Stimulated activated naive CD4-positive, alpha-beta T cell (primary cell): ENCODE measurements at places on chromosomes 3 and 15.

- no peak for DNase-seq
Measured at GRCh38 chr3:70853161-70853944, 540.9 kb upstream of the MDFIC2 start.

DNA sequence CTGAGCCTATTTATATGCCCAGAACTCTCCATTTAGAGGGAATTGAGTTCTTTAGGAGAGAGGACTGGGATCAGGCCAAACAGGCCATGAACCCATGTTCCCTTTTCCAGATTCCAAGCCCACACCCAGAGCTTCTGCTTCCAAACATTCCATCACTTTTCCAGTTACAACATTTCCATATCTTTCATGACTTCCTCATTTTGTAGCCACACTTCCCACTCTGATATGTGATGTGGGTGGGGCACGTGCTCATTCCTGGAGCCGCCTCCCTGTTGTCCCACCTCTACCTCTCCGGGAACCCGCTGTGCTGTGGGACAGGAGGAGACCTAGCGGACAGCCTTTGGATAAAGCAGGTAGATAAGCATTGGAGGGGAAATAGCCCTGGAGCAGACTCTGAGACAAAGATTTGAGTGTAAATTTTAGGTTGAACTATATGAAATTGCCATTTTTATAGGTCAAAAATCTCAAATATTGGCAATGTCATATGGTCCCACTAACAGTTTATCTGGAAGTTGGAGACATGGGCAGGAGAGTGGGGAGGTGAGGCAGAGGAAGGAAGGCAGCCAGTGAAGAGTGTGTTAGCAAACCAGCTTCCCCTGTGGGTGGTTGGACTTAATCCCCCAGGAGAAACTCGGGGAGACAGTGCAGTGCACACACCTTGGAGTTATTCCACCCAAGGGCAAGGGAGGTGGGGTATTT lies 31.8 kb downstream of the CYP8B1 start:
- DNase-seq: no peak

GRCh38 chr3:13217736-13218540 lies 144.7 kb upstream of the IQSEC1 start:
- no peak for DNase-seq

DNA sequence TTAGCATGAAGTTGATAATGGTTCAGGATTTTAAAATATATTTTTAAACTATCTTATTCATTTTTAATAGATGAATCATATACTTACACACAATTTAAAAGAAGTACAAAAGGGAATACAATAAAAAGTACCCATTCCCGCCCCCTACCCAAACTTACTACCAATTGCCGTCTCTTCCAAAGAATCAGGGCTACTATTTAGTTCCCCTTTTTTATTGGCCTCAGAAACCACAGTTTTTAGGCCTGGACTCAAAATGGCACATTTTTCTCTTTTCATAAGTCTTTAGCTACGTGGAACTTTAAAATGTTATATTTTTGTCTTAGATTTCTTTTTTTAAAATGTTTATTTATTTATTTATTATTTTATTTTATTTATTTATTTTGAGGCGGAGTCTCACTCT lies 18.0 kb downstream of the LRRK1 start:
- DNase-seq: no peak

DNA sequence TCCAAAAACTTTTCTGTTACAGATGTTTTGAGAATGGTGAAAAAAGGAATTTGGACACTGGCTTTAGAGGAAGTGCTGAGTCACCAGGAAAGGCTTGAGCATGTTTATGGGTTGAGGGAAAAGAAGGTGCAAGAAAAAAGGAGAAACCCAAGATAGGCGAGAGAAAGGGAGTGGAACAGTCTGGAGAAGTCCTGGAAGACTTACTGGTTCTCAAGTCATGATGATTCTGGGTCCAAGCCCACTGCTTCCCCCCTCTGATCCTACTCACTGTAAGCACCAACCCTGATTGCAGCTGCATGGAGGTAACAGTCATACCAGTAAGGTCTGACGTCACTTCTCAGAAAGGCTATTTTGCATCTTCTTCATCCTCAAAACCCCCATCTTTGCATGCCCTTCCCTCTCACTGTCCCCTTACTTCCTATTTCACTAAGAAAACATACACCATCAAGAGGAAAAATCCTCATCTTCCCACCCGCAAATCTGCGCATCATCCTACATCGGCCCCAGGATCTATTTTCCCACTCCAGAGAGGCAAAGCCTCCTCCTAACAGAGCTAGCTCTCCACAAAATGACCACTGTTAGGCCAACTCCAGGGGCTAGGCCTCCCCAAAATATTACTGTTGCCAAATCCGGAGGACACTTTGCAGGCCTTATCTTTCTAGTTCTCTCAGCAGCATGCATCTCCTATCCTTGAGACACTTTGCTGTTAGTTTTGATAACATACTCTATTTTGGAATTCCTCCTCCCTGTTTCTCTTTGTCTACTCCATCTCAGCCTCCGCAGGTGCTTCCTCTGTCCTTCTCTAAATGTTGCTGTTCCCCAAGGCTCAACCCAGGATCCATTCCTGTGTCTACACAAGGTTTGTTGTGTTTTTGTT lies 3.2 kb upstream of the ATP13A3 start:
- DNase-seq: no peak

GRCh38 chr3:59364496-59364895 lies 314.7 kb upstream of the CFAP20DC start:
- DNase-seq: no peak

DNA sequence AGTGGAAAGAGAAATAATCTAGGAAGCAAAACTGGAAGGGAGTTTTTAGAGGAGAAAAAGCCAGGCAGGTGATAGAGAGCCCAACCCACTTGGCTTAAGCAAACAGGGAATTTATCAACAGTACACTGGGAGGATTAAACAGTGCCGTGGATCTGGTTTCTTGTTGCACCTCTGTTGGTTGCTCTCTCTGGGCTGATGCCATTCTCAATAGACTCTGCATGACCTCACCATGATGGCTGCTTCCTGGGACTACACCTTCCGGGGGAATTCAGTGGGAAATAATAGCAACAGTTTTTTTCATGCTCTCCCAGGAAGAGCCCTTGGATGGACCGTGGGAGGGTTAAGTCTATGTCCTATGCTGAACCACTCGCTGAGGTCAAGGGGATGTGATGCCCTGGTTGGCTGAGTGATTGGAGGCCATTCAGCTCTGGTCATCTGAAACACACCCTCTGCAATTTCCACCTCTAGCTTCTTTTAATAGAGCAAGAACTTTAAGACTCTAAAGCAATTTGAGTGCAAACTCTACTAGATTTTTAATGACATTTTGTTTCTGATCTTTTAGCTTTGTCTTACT lies 74.2 kb downstream of the EPHB1 start:
- no peak for DNase-seq

- DNase-seq: no peak
Measured at GRCh38 chr15:72050700-72051099, 67.2 kb downstream of the MYO9A start.

- DNase-seq: no peak
Measured at GRCh38 chr15:82812994-82813393, 3.6 kb downstream of the WHAMM start.

GRCh38 chr15:45306105-45306504 lies 54.1 kb downstream of the SLC28A2 start:
- no peak for DNase-seq

- DNase-seq: no peak
Measured at GRCh38 chr3:124413989-124414598, 316.2 kb upstream of the UMPS start.
